Stimulated activated CD4-positive, alpha-beta T cell treated with anti-CD3 and anti-CD28 coated beads, Interleukin-1b, Interleukin-23, amount 100 ng/mL, for 24 hours (primary cell): ENCODE measurements at places on chromosomes 2 and 18.

GRCh38 chr18:25181581-25181980, 170.4 kb downstream of the ZNF521 start:
- no peak for DNase-seq

- no peak for DNase-seq
Observed at GRCh38 chr2:148664229-148664628, 19.7 kb downstream of the EPC2 start.

GRCh38 chr2:172172513-172173173, 69.9 kb upstream of the DLX2 start:
- DNase-seq, result peak; percentile 52

GRCh38 chr2:158686210-158686691, 108.9 kb upstream of the DAPL1 start:
- DNase-seq, result no peak
